CD4-positive, alpha-beta T cell treated with Interferon gamma for 1 hour (primary cell): ENCODE measurements at places on chromosomes 2 and 18.

- no peak for DNase-seq
Measured at GRCh38 chr2:127735044-127735443, 33.7 kb downstream of the SFT2D3 start.

DNA sequence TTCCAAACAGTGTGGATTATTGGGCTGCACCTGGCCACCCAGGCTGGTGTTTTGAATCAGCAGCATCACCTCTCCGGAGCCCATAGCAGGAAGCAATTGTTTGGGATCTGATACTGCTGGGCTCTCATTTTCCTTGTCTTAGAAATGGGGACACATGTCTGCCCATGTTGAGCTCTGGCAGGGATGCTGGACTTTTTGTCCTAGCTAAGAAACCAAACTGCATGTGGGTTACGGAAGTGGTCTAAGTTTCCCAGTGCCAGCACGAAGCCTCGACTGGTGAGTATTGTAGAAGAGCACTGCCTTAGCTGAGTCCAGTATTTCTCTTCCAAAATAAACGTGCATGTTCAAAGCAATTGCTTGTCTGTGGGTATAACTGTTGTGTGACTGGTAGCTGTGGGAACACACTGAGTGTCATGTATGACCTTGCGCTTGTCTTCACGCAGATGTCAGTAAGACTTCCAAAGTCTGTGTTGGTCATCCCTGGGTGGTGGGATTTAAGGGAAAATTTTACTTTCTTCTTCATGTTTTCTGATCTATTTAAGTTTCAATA is 43.6 kb downstream of the SH3RF3 start:
- DNase-seq, result no peak

GRCh38 chr2:234304950-234305349 is 191.9 kb downstream of the ARL4C start:
- no peak for DNase-seq

GRCh38 chr2:14348247-14348646 is 284.3 kb upstream of the LRATD1 start:
- no peak for DNase-seq

DNA sequence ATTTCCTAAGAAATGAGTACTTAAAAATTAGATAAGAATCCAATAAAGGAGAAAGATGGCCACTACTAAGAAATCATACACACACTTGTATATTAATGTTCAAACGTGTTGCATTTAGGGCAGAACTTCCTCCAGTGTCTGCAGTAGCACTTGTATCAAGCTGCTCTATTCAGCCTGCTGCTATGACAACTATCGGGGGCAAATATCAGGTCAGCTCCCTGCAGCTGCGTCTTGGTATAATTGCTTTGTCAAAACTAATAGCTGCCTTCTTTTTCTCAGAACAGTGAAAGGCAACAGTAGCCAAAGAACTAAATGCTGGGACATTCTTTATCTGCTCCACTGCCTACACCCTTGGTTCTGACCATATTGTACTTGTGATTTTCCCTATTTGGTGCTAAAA is 300.7 kb downstream of the NOL4 start:
- no peak for DNase-seq

GRCh38 chr18:54843314-54843713 is 15.0 kb downstream of the RAB27B start:
- no peak for DNase-seq

- no peak for DNase-seq
Measured at GRCh38 chr2:128682266-128682665, 363.6 kb upstream of the HS6ST1 start.

DNA sequence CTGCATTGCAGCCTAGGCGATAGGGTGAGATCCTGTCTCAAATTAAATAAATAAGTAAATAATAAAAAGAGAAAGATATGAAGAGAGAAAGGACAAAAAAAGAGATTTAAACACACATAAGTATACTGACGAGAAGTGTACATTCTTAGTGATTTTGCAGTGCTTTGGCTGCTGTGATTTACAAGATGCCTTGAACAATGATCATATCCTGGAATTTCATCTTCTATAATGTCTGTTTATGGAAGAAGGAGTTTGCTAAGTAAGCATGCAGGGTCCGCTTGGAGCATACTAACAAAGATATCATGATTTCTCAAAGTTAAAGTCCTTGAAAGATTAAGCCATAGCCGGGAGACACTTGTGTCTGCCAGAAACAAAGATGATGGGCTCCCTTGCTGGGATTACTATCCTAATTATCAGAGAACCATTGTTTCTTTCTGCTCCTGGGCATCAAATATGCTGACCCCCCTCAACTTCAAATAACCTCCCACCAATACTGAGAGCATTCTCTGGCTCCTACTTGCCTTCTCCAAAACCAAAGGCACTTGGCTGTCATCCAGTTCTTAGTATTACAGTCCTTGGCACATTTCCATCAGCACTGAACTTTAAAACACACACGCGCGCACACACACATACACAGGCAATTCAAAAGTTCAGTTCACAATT is 47.5 kb upstream of the STAM2 start:
- DNase-seq, result no peak

DNA sequence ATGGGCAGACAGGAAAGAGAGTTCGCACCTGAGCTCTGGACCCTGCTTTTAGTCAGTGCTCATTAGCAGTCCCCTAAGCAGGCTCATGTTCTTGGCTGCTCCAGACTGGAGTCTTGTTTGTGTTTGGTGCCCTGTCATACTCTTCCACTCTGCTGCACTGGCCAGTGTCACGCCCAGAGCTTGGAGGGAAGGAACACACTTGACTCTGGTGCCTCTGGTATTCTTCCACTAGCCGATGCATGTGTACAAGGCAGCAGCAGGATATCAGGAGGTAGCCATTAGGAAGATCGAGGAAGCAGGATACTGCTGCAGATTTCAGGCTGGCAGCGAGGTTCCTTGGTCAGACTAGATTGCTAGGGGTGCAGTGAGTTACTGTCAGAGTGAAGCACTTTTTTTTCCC is 81.4 kb upstream of the B3GNT2 start:
- no peak for DNase-seq

DNA sequence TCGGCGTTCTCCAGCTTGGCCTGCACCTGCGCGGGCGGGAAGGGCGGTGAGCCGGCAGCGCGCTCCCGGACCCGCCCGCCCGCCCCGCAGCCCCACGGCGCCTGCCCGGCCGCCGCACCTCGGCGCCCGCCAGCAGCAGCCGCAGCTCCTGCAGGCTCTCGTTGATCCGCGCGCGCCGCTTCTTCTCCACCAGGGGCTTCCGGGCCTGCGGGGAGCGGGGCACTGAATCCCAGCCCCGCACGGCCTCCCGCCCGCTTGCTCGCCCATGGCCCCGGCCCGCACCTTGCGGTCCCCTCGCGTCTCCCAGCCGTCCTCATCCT is 335 bp downstream of the HES6 start:
- DNase-seq, result peak; percentile 18

DNA sequence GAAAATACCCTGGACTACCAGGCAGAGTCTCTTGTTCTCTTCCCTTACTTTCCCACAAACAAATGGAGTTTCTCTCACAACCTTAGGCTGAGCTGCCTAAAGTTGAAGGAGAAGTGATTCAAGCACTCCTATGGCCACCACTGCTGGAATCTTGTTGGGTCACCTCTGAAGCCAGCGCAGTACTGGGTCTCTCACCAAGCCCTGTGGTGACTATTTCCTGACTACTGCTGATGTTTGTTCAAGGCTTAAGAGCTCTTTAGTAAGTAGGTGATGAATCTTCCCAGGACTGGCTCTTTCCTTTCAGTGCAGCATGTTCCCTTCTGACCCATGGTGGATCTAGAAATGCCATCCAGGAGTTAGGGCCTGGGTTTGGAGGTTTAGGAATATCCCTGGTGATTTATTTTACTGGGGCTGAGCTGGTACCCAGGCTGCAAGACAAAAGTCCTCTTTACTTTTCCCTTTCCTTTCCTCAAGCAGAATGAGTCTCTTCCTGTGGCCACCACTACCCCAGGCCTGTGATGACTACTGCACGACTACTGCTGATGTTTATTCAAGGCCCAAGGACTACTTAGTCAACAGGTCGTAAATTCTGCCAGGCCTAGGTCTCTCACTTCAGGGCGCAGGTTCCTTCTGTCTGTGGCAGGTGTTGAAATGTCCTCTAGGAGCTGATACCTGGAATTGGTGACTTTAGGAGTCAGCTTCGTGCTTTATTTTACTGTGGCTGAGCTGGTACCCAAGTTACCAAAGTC is 121.8 kb downstream of the SLC4A10 start:
- DNase-seq, result no peak

- DNase-seq, result no peak
Measured at GRCh38 chr2:142029974-142030373, 100.8 kb downstream of the LRP1B start.

DNA sequence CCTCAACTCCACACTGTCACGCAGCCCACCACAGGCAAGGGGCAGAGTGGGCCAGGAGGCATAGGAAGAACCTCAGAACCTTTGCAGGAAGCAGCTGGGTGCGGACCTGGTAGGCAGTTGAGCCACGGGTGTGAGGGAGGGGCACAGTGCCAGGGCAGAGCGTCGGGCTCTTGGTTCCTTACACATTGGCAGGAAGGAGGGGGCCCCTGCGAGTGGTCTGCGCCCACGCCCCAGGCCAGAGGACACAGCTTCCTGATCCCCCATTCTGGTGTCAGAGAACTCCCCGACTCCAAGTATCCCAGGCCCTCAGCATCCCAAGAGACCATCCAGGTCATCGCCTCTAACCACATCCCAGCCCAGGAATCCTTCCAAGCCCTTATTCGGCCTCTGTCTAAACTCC is 61.5 kb downstream of the TNS1 start:
- no peak for DNase-seq

- DNase-seq, result no peak
Measured at GRCh38 chr2:108573061-108573460, 38.8 kb downstream of the LIMS1 start.

GRCh38 chr2:177165061-177165583 is 47.5 kb upstream of the HNRNPA3 start:
- DNase-seq, result no peak

DNA sequence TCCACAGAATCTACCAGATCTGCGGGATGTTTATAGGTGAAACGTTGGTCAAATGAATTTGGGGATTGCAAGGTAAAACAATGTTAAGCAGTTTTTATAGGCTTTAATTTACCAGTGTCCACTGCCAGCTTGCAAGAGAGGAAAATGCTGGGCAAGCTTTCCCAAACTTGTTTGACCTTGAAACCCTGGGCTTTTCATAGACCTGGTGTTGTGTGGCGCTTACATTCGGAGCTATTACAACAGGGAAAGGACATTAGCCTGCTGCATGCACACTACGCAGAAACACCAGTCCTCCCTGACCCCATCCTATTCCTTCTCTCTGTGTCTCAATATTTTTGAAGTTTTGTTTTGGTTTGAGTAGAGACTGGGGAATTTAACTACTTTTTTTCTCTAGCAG is 59.6 kb upstream of the AGPS start:
- DNase-seq, result no peak

GRCh38 chr18:74825460-74825859 is 227.8 kb downstream of the ZNF407 start:
- DNase-seq, result no peak

DNA sequence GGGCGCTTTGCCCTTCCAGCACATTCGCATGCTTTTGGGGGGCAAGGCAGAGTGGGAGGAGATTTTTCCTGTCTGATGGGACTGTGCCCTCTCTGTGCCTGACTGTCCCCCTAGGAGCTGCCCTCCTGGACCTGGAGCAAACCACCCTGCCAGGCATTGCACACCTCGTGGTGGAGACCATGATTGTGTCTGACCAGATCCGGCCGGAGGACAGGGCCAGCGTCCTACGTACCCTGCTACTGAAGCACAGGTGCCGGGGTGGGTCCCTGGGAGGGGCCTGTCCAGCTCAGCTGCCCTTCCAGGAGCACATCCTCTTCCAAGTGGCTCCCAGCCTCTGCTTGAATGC is 5.3 kb downstream of the SLC4A3 start:
- no peak for DNase-seq

GRCh38 chr2:215537611-215538010 is 101.7 kb upstream of the FN1 start:
- no peak for DNase-seq

- DNase-seq, result no peak
Measured at GRCh38 chr18:79494936-79495335, 99.2 kb downstream of the NFATC1 start.

DNA sequence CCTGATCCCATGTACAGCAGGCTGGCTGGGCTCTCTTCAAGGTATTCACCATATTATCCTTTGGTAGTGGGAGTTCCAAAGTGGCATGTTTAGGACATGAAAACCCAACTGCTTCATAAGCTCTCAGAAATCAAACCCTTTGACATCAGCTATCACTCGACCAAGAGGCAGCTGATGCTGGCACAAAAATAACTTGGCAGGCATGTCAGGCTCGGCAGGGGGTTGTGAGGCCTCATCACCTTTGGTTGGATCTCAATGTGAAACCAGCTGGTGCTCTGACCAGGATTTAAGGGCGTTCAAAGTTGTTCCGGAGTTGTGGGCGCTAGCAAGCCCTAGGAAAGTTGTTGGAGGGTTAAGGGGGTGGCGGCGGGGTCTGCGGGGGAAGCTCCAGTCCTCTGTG is 171.9 kb downstream of the FHOD3 start:
- no peak for DNase-seq

- no peak for DNase-seq
Measured at GRCh38 chr2:39570130-39570555, 95.6 kb upstream of the TMEM178A start.

- no peak for DNase-seq
Measured at GRCh38 chr2:15695582-15696330, 104.1 kb downstream of the DDX1 start.

- peak; percentile 84 for DNase-seq
Measured at GRCh38 chr2:144703852-144704708, 184.2 kb upstream of the ZEB2 start.

- DNase-seq, result no peak
Measured at GRCh38 chr18:48962994-48963561, 12.3 kb upstream of the SMAD7 start.

DNA sequence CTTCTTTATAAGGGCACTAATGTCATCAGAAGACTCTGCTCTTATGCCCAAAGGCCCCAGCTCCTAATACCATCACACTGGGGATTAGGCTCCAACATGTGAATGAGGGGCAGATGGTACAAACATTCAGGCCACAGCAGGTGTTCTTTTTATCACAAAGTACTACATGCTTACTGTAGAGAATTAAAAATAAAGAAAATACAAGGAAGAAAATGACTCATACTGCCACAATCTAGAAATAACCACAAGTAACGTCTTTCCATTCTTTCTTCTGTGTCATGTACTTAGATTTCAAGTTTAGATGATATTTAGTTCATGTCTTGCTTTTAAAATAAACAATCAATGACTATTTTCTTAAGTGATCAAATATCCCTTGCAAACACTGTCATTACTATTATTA is 100.3 kb upstream of the NEDD4L start:
- no peak for DNase-seq

GRCh38 chr2:126664234-126664633 is 8.3 kb downstream of the GYPC start:
- DNase-seq, result no peak
